ENCODE measurements at places on chromosomes 5 and 9.

DNA sequence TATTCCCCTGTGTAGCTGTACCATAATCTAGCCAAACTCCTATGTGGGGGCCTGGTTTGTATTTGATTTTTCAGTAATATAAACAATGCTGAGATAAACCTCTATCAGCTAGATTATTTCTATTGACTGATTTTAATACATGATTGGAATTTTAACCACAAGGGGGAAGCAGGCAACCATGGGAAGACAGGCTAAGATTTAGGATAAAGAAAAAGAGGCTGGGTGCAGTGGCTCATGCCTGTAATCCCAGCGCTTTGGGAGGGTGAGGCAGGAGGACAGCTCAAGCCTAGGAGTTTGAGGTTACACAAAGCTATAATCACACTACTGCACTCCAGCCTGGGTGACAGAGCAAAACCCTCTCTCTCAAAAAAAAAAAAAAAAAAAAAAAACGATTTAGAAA, 18.1 kb upstream of the GPX3 start:
- peak; percentile 46 for DNase-seq

GRCh38 chr5:43051684-43052083, 11.6 kb upstream of the ANXA2R start:
- no peak for DNase-seq

DNA sequence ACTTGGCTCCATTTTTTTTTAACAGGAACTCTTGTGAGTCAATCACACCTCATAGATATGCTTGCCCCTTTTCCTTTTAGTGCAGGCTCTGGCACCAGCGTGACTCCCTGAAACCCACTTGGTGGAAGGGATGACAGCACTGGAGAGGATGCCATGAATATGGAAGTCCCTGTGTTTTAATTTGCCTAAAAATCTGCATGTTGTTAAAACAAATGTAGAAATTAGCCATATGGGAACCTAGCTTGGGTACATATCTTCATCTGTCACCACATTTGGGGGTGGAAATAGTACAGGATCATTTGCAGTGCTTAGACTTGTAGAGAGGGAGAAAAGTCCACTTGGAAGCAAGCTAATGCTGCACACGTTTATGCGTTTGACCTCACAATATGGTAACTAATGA, 179.0 kb downstream of the EBF1 start:
- DNase-seq = no peak

GRCh38 chr5:52840277-52841050, 52.7 kb downstream of the ITGA1 start:
- no peak for DNase-seq
